ENCODE measurements at places on chromosomes 11 and 22. TPM values are rescaled to one million over a fixed set of nuclear protein-coding genes. Genes with fewer than 3 reads are reported as not detected.

DNA sequence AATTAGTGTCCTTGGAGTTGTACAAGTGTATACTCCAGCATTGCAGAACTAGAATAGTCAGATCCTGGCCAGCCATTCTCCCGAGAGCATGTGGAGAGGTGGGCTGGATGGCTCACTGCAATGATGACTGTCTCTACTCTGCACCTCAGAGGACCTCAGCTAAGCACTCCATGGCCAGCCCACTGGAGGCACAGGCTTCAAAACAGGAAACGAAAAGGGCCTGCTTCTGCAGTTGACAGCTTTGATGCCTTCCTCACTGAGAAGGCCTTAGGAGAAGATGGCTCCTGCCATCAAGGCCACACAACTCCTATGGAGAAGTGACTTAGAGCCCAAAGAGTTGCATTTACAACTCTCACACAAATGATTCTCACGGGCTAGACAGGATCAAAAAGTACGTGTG lies 9.1 kb downstream of the POLD4 start:
- no peak for DNase-seq

- DNase-seq = no peak
Measured at GRCh38 chr11:113681282-113681681, 24.8 kb downstream of the TMPRSS5 start.

DNA sequence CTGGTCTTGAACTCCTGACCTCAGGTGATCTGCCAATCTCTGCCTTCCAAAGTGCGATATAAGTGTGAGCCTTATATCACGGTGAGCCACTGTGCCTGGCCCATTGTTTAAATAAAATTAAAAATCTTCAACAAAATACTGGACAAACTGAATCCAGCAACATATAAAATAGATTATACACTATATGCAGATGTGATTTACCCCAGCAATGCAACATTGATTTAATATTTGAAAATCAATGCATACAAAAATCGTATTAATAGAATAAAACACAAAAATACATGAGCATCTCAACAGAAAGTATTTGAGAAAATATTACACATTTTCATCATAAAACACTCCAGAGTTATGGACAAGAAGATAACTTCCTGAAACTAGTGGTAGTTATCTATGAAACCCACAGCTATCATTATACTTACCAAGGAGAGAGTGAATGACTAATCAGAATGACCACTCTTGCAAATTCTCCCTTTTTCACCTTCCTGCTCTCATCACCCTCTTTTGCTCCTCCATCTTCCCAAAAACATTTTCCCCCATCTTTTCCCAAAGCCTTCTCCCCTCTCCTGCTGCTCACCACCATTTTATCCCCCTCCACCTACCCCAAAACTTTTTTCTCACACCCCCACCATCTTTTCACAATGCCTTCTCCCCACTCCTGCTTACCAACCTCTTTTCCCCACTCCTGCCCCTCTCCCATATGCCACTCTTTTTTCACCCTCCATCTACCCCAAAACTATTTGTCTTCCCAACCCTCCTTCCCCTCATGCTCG lies 122.1 kb upstream of the VPREB1 start:
- no peak for DNase-seq

- DNase-seq = no peak
Measured at GRCh38 chr11:117037975-117038350, 60.3 kb downstream of the SIK3 start.

OAF gene
- total RNA-seq = 43.6 TPM

GRCh38 chr11:133305208-133305956 lies 226.9 kb downstream of the OPCML start:
- no peak for DNase-seq

DNA sequence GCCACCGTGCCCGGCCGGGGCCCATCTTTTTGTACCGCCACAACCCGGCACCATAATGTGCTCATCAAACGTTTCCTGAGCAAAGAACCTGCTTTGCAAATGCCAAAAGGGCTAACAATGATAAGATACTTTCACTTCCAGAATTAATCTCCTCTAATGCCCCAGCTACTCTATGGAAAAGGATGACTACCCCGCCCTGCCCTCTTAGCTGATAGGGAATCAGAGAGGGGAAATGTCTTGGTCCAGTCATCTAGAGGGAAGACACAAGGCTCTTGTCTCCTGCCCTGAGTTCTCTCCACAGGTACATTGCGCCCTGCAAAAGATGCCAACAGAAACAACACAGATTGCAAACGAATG lies 586 bp downstream of the TTLL1 start:
- DNase-seq = no peak

TRIM49 gene
- total RNA-seq = not detected

GRCh38 chr11:23280088-23280487 lies 419.8 kb upstream of the CCDC179 start:
- no peak for DNase-seq

C22orf31 gene
- total RNA-seq = not detected

GRCh38 chr11:90493379-90493778 lies 270.5 kb upstream of the CHORDC1 start:
- DNase-seq = no peak

- DNase-seq = no peak
Measured at GRCh38 chr22:43587574-43587973, 175.8 kb downstream of the MPPED1 start.

POGLUT3 gene
- 10.2 TPM for total RNA-seq

UPK3A gene
- total RNA-seq = not detected

DNA sequence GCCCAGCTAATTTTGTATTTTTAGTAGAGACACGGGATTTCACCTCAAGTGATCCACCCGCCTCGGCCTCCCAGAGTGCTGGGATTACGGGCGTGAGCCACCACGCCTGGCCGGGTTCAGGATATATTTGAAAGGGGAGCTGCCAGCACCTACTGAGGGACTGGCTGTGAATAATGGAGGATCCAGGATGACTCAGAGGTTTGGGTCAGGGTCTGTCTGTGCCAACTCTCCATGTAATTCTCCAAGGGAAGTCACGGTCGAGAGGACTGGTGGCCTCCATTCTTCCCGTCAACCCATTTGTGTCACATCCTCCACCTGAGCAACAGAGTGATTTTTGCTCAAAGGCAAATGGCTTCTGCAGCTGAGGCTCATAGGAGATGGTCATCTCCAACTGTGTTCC lies 3.6 kb upstream of the ARRB1 start:
- no peak for DNase-seq

TMX2 gene
- 58.5 TPM for total RNA-seq

ZNF70 gene
- total RNA-seq = 5.0 TPM

GRCh38 chr22:27970596-27971220 lies 51.7 kb upstream of the PITPNB start:
- no peak for DNase-seq

DAGLA gene
- total RNA-seq = 5.7 TPM

DNA sequence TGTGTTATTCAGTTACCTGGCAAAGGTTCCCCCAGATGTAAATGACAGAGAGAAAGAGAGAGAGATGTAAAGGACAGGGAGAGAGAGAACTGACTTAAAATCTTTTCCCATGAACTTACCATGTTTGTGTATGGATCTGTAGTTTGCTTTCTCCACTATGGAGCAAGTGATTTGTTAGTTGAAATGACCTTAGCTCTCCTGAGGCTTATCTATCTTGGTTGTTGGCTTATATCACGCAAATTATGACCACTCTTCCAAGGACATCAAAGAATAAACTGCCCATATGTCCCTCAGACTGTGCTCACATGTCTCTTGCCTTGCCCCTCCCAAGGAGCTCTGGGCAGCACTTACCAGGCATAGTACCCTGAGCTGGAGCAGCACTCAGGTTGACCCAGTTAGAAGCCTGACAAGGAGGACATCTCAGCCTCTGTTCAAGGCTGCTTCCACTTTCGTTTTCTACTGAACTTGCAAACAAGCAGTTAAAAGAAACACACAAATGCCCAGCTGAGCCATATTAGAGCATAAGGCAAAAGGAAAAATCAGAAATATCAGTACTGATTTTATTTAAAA lies 95.3 kb upstream of the RCN1 start:
- DNase-seq = no peak

SERHL2 gene
- total RNA-seq = 3.9 TPM

GDPD4 gene
- total RNA-seq = not detected

DNA sequence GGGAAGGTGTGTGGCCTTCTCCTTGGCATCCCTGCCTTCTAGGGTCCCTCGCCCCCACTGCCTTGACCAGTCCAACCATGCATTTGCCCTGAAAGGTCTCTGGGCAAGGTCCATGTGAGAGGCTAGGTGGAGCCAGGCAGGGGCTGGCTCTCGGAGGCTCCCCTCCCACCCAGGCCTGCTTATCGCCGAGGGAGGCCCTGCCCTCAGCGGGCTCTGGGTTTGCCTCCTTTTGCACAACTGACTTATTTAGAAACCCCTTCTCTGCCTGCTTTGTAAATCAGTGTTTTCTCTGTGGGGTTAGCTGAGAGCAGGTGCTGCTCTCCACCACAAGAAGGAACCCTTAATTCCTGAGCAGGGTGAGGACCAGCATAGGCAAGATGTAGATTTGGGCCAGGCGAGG lies 47.7 kb downstream of the CD82 start:
- DNase-seq = no peak

- DNase-seq = no peak
Measured at GRCh38 chr11:93646399-93646798, 15.1 kb upstream of the CEP295 start.

CELSR1 gene
- total RNA-seq = 7.1 TPM

DNA sequence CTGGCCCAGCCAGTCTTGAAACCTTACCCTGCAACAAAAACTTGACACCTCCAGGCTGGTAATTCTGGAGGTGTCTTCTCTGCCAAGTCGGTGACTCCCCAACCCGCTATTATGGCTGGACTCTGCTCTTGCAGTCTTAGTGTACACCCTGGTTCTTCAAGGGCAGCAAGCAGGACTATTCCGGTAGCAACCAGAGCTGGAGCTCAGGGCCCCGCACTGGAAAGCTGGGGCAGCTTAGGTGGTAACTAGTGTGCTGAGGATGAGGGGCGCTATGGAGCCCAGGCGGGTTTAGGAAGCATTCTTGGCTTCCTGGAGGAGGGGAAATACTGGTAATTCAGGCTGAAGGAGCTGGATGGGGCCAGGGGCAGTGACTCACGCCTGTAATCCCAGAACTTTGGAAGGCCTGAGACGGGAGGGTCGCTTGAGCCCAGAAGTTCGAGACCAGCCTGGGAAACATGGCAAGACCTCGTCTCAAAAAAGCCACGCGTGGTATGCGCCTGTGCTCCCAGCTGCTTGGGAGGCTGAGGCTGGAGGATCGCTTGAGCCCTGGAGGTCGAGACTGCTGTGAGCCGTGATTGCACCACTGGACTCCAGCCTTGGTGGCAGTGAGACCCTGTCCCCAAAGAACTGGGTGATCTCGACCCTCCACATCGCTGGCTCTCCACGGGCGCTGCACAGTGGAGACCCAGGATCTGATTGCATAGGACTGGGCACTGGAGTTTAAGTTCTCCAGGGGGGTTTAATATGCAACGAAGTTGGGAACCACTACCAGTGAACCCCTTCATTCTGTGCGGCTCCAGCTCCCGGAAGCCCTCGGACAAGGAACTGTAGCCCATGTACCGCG lies 10.6 kb upstream of the AIFM3 start:
- DNase-seq = no peak

DNA sequence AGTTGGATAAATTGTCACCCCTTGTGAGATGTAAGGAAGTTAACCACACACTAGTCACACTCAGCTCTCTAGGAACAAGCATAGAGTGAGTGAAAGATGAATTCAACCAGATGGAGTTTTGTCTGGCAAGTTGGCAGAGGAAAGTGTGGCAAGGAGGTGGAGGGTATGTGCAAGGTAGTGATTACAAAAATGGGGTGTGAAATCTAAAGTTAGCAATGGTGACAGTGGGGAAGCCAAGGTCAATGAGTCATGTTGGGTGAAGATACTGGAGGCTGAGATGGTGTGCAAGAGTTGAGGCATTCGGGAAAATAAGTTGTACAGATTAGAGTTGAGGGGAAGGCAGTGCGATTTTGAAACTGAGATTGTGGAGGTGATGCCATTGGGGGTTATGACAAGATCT lies 33.7 kb downstream of the MRGPRX2 start:
- DNase-seq = no peak

GRCh38 chr22:38221908-38222796 lies 20.4 kb downstream of the MAFF start:
- no peak for DNase-seq

- DNase-seq = peak; percentile 71
Measured at GRCh38 chr22:30266445-30267381, at the start of gene OSM. Gene OSM (minus strand): TSS chr22:30266851. CDS start chr22:30266799, 52 bp downstream.

GRCh38 chr11:110182886-110183285 lies 89.7 kb downstream of the ZC3H12C start:
- no peak for DNase-seq

TRIM22 gene
- total RNA-seq = 12.8 TPM

DNA sequence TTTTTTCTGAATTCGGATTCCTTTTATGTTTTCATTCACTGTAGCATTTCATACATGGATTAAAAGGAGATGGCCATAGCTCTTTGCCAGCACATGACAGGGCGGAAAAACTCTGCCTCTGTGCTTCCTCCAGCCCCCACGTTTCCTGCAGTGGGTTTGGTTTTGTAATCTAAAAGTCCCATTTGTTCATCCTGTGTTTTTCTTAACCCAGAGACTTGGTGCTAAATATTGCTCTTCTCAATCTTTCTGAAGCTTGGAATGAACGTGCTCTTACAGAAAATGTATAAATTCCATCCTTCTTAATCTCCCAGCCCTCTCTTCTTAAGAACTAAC lies 89.9 kb downstream of the PPP6R3 start:
- no peak for DNase-seq

- no peak for DNase-seq
Measured at GRCh38 chr11:70225681-70226177, 22.6 kb downstream of the FADD start.

DGCR6 gene
- total RNA-seq = 2.9 TPM

DEUP1 gene
- not detected for total RNA-seq

DNA sequence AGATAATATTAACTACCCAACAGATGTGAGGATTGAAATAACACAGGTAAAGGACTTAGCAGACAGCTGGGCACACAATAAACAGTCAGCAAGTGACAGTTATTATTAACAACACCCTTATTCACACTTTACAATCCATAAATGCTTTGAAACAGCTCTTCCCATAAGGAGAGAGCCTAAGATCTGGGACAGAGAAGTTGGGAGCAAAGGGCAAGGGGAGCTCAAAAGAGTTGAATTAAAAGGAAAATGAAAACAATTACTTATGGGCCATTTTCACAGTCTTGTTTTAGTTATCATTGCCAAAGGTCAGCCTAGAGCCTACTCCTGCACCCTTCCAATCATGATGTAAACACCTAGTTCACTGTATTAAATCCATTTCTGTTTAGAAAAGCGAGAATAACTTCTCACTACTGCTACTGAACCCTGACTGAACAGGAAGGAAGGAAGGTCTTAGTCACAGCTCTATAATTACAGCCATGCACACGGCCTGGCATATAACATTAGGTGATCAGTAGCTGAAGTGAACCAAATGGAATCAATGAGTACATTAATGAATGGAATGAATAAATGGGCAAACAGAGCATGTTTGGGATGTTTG lies 111.3 kb downstream of the PLEKHA7 start:
- no peak for DNase-seq

All from right atrium auricular region (tissue), 2 donors.